ENCODE measurements at places on chromosomes 6 and 20.

DNA sequence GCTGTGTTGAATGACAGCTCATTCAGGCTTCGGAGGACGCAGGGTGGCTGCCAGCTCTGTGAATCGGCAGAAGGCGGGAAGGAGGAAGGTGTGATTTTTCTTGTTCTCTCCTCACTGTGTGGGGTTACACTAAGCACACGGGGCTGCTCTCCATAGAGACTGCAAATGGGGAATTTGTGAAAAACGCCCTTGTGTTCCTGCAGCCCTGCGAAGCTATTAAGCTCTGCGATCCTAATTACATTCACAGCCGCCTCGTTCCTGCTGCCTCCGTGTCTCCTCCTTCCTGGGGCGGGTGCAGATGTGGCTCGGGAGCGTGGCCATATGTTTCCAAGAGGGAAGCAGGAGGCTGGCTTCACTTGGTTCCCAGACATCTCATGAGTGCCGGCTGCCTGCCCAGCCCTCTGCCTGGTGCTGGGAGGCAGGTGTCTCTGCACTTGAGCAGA is 124.0 kb downstream of the TOX2 start:
- H3K27ac ChIP-seq: no peak overlapping the region
- H3K4me1 ChIP-seq: no peaks in the 10 kb centered on the region
- no peaks in the 10 kb centered on the region for H3K36me3 ChIP-seq

DNA sequence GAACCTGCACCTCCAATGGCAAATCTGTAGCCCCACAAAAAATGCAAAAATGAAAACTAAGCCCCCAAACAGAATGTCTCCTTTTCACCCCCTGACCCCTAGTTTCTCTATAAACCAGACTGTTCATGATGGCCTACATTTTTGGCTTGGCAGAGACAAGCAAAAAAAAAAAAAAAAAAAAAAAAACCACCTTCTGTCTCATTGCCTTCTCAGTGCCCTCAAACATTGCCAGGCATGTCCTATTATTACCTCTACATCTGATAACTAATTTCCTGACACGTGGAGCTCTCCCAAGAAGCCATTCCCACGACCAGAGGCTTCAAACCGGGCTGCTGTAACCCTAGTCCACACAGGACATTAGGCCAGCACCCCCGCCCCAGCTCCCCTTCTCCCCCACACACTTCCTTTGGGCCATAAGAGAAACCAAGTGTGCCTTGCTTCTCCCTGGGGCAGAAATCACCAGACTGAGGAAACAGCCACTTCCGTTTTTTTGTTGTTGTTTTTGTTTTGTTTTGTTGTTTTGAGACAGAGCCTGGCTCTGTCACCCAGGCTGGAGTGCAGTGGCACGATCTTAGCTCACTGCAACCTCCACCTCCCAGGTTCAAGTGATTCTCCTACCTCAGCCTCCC is 65.4 kb downstream of the GPR6 start:
- H3K4me1 ChIP-seq: peaks cover 6% of the 10 kb centered on the region
- no peaks in the 10 kb centered on the region for H3K27me3 ChIP-seq
- no peak overlapping the region for H3K4me3 ChIP-seq
- H3K27ac ChIP-seq: no peak overlapping the region
- H3K36me3 ChIP-seq: no peaks in the 10 kb centered on the region

GRCh38 chr6:102407886-102408741 is 1014.6 kb downstream of the GRIK2 start:
- H3K36me3 ChIP-seq: no peaks in the 10 kb centered on the region
- no peaks in the 10 kb centered on the region for H3K4me1 ChIP-seq
- H3K27ac ChIP-seq: no peak overlapping the region
- H3K4me3 ChIP-seq: no peak overlapping the region

DNA sequence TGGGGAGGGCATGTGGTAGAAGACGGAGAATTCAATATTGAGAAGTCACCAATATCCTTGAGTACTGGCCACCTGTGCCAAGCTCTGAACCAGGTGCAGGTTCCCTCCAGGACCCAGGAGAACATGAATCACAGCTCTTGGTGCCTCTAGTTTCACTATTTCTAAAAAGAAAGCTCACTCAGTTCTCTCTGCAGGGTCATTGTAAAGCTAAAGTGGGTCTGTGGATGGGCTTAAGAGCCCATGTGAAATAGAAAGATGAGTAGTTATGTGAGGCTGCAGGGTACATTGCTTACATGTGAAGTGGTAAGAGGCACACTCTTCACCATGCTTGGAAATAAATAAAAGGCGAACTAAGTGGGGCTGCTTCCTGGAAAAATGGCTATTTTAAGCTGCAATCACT is 43.6 kb downstream of the ZNF831 start:
- H3K27ac ChIP-seq: no peak overlapping the region
- H3K4me3 ChIP-seq: no peak overlapping the region
- H3K36me3 ChIP-seq: no peaks in the 10 kb centered on the region
- peaks cover 5% of the 10 kb centered on the region for H3K27me3 ChIP-seq
- H3K4me1 ChIP-seq: no peaks in the 10 kb centered on the region

DNA sequence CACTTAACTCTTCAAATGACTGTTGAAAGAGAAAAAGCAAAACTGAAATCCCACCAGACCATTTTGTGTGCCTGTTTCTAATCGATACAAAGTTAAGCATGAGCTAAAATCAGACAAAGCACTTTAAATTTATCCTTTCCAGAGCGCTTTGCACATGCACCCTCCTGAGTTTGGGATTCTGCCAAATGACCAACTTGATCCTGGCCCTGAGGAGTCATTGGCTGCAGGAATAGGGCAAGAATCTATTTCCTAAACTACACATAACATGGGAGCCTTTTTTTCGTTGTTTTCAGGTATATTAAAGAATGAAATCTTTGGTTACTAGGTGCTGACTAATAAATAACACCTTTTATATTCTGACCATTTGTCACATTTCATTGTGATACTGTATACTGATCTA is 23.8 kb upstream of the MTHFD1L start:
- no peaks in the 10 kb centered on the region for H3K36me3 ChIP-seq
- H3K27ac ChIP-seq: no peak overlapping the region
- no peaks in the 10 kb centered on the region for H3K27me3 ChIP-seq
- no peak for DNase-seq
- H3K4me3 ChIP-seq: no peak overlapping the region

GRCh38 chr6:1774226-1774915 is 164.7 kb downstream of the FOXC1 start:
- H3K27me3 ChIP-seq: no peaks in the 10 kb centered on the region
- no peak for DNase-seq
- no peak overlapping the region for H3K4me3 ChIP-seq
- no peaks in the 10 kb centered on the region for H3K4me1 ChIP-seq
- H3K36me3 ChIP-seq: no peaks in the 10 kb centered on the region

DNA sequence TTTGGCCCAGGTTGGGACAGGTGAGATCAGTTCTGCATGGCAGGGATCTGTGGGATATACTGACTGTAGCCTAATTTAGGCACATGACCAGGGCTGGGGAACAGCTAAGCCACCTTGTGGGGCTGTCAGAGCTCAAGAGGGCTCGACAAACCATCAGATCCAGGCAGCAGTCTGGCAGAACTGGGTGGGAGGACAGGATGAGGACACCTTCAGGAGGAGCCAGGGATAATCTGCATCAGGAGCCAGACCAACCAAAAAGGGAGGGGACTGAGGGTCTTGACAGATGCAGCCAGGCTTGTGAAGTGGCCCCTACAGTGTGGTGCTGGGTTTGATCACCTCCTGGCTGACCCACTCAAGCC is 123.4 kb downstream of the MAFB start:
- H3K27me3 ChIP-seq: no peaks in the 10 kb centered on the region
- DNase-seq: no peak
- H3K36me3 ChIP-seq: no peaks in the 10 kb centered on the region

DNA sequence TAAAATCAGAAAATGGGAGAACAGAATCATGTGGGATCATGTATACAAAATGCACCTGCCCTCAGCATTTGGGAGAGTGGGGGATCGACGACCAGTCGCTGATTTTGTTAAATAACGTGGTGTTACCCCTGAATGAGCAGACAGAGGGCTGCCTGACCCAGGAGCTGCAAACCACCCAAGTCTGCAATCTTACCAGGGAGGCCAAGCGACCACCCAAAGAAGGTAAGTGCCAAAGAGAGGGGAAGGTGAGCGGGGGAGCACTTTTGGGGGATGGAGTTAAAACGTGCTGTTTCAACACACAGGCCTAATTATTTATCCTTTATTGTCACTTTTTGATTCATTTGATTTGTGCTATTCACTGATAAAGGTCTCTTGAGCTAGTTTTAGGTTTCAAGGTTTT is 4.1 kb downstream of the ADGRB3 start:
- H3K27me3 ChIP-seq: no peaks in the 10 kb centered on the region
- no peaks in the 10 kb centered on the region for H3K36me3 ChIP-seq
- no peak overlapping the region for H3K4me3 ChIP-seq
- DNase-seq: no peak

- H3K27me3 ChIP-seq: peaks cover 3% of the 10 kb centered on the region
- no peak overlapping the region for H3K27ac ChIP-seq
- no peak overlapping the region for H3K4me3 ChIP-seq
- no peaks in the 10 kb centered on the region for H3K4me1 ChIP-seq
- no peaks in the 10 kb centered on the region for H3K36me3 ChIP-seq
Observed at GRCh38 chr6:29082457-29082856, 4.7 kb downstream of the OR2B3 start.

DNA sequence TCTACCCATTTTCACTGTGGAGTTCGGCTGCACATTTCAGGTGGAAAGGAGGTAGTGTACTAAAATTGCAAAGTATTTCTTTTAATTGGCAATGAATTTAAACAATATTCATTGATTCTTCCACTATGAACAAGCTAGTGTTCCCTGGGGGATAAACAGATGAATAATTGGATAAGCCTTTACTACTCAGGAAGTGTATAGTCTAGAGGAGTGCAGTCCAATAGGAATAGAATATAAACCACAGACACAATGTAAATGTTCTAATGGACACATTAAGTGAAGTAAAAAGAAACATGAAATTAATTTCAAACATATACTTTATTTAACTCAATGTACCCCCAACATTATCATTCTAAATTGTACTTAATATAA is 28.7 kb downstream of the SGK1 start:
- H3K36me3 ChIP-seq: no peaks in the 10 kb centered on the region
- DNase-seq: peak; percentile 70
- H3K4me1 ChIP-seq: peaks cover 25% of the 10 kb centered on the region
- no peaks in the 10 kb centered on the region for H3K27me3 ChIP-seq

GRCh38 chr6:91196729-91197128 is 609.9 kb upstream of the MAP3K7 start:
- no peak overlapping the region for H3K4me3 ChIP-seq
- no peaks in the 10 kb centered on the region for H3K36me3 ChIP-seq
- no peaks in the 10 kb centered on the region for H3K4me1 ChIP-seq
- DNase-seq: no peak

GRCh38 chr20:4600308-4601014 is 121.2 kb upstream of the PRND start:
- no peak for DNase-seq
- no peak overlapping the region for H3K4me3 ChIP-seq
- peaks cover 19% of the 10 kb centered on the region for H3K4me1 ChIP-seq
- H3K27ac ChIP-seq: no peak overlapping the region
- no peaks in the 10 kb centered on the region for H3K36me3 ChIP-seq
- no peaks in the 10 kb centered on the region for H3K27me3 ChIP-seq

- H3K36me3 ChIP-seq: no peaks in the 10 kb centered on the region
- H3K4me3 ChIP-seq: no peak overlapping the region
- H3K27ac ChIP-seq: no peak overlapping the region
- DNase-seq: no peak
- no peaks in the 10 kb centered on the region for H3K27me3 ChIP-seq
Observed at GRCh38 chr20:50014570-50015562, 32.1 kb downstream of the SNAI1 start.

GRCh38 chr20:10573273-10573950 is 100.4 kb downstream of the JAG1 start:
- H3K27me3 ChIP-seq: no peaks in the 10 kb centered on the region
- no peaks in the 10 kb centered on the region for H3K4me1 ChIP-seq
- no peaks in the 10 kb centered on the region for H3K36me3 ChIP-seq
- H3K4me3 ChIP-seq: no peak overlapping the region
- H3K27ac ChIP-seq: no peak overlapping the region

- H3K36me3 ChIP-seq: no peaks in the 10 kb centered on the region
- H3K4me3 ChIP-seq: no peak overlapping the region
- no peak for DNase-seq
- H3K27ac ChIP-seq: no peak overlapping the region
Observed at GRCh38 chr20:50594231-50594590, 84.0 kb downstream of the PTPN1 start.

DNA sequence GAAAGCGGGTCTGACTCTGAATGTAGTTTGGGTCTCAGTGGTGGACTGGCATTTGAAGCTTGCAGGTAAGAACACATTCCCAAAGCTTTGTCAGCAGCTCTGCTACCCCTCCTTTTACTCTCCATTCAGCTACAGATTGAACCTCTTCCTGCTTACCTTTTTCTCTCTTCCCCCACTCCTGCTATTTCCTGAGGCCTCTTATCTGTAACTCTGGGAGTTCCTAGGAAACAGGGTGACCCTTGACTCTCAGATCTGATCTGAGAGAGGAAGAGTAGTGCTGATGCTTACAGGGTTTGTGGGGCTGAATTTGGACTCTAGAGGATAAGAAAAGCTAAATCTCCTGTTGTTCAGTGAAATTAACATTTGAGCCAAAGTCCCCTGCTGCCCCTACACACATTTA is 21.4 kb downstream of the BRPF3 start:
- peaks cover 60% of the 10 kb centered on the region for H3K36me3 ChIP-seq
- no peak overlapping the region for H3K4me3 ChIP-seq

DNA sequence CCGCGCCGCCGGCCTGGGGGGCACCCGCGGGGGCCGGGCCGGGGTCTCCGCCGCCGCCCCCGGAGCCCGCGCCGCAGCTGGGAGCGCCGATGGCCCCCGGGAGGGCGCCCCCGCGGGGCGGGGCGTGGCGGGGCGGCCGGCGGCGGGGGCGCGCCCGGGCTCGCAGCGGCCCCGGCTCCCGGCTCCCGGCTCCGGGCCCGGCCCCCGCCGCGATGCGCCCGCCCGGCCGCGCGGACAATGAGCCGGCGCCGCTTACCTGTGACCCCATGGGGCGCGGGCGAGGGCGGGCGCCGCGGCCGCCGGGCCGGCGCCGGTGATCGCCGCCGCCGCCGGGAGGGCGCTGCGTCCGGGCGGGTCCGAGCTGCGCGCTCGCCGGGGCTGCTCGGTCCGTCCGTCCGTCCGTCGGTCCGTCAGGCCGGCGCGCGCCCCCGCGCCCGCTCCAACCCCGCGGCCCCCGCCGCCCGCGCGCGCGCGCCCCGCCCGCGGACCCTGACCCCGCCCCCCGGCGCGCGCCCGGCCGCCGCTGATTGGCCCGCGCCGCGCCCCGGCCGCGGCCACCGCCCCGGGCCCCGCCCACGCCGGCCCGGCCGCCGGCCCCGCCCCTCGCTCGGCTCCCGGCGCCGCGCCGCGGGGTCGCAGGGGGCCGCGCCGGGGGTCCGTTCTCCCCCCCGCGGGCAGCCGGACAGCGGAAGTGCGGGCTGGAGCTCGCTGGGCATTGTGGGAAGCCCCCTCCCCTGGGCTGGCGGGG is at the start of gene ZBTB46:
Gene ZBTB46, minus strand, starts transcription at position 424 of the 748 bp plus-strand sequence. CDS start 40,507 bp downstream, outside the sequence.
- no peaks in the 10 kb centered on the region for H3K36me3 ChIP-seq
- H3K4me3 ChIP-seq: peak within 1 kb of the TSS; percentile 50
- H3K27ac ChIP-seq: no peak within 1 kb of the TSS
- no peaks in the 10 kb centered on the region for H3K4me1 ChIP-seq

- H3K4me1 ChIP-seq: no peaks in the 10 kb centered on the region
- DNase-seq: no peak
- H3K27ac ChIP-seq: no peak overlapping the region
- H3K4me3 ChIP-seq: no peak overlapping the region
Observed at GRCh38 chr6:56988145-56988544, 33.2 kb downstream of the BEND6 start.

GRCh38 chr20:17808357-17808756 is 108.6 kb downstream of the BANF2 start:
- no peaks in the 10 kb centered on the region for H3K27me3 ChIP-seq
- no peak overlapping the region for H3K27ac ChIP-seq
- no peak for DNase-seq
- no peak overlapping the region for H3K4me3 ChIP-seq
- no peaks in the 10 kb centered on the region for H3K36me3 ChIP-seq

GRCh38 chr6:168124921-168125320 is 45.9 kb upstream of the FRMD1 start:
- no peaks in the 10 kb centered on the region for H3K4me1 ChIP-seq
- no peak for DNase-seq
- H3K4me3 ChIP-seq: no peak overlapping the region
- H3K27ac ChIP-seq: no peak overlapping the region
